ENCODE measurements at places on chromosomes 7 and 10. TPM values are rescaled to one million over a fixed set of nuclear protein-coding genes. Genes with fewer than 3 reads are reported as not detected.

Gene IKZF5
- 1.9 TPM for total RNA-seq

Gene ANKRD61
- 0.39 TPM for total RNA-seq

Gene PILRB
- total RNA-seq, result 13.3 TPM

Gene ZNF467
- 27.9 TPM for total RNA-seq

Gene PRKG1
- total RNA-seq, result 6.2 TPM

Gene VGF
- total RNA-seq, result 0.91 TPM

Gene SPDYE5
- total RNA-seq, result not detected

Gene MYOZ1
- total RNA-seq, result 0.39 TPM

Gene PON1
- not detected for total RNA-seq

Gene ASIC3
- total RNA-seq, result 0.96 TPM

Gene LRIT1
- total RNA-seq, result not detected

Gene NUTM2B
- 0.39 TPM for total RNA-seq

Gene KDM7A
- total RNA-seq, result 3.4 TPM

Gene C10orf53
- total RNA-seq, result not detected

Gene MYL7
- not detected for total RNA-seq

Gene SCIN
- total RNA-seq, result 0.26 TPM

Gene OR6B1
- not detected for total RNA-seq

Gene SPDYE2
- not detected for total RNA-seq

Gene PRSS37
- not detected for total RNA-seq

Gene ZSCAN21
- 12.5 TPM for total RNA-seq

Gene ATG9B
- 0.13 TPM for total RNA-seq

Gene AGR2
- not detected for total RNA-seq

Gene TFR2
- total RNA-seq, result 0.64 TPM

Gene DTX2
- total RNA-seq, result 7.6 TPM

Gene SLC13A1
- not detected for total RNA-seq

Gene NFKB2
- 52.1 TPM for total RNA-seq

Gene OLAH
- total RNA-seq, result 0.65 TPM

Gene NSMCE4A
- 31.4 TPM for total RNA-seq

Gene CPA1
- not detected for total RNA-seq

Gene SLC18A2
- total RNA-seq, result not detected

Gene LIPM
- total RNA-seq, result not detected

Gene TCF7L2
- total RNA-seq, result 25.2 TPM
